A549 treated with ZK216348 at 1 μM for 4 hours (cell line): ENCODE measurements at places on chromosomes 7 and 10. TPM values are rescaled to one million over a fixed set of nuclear protein-coding genes. Genes with fewer than 3 reads are reported as not detected.

The TNS3 gene
- total RNA-seq: 61.9 to 87.8 TPM (median 77.1 TPM) in 5 replicates

The HUS1 gene
- total RNA-seq: 16.0 to 23.3 TPM (median 18.0 TPM) in 5 replicates

The CYP26C1 gene
- not detected in 5 replicates for total RNA-seq

The SH2D4B gene
- 0.04 TPM in 1 of 5 replicates, not detected in the others for total RNA-seq

The CD36 gene
- total RNA-seq: 0.14 to 0.19 TPM in 2 of 5 replicates, not detected in the others
